ENCODE measurements at places on chromosomes 12 and 14. TPM values are rescaled to one million over a fixed set of nuclear protein-coding genes. Genes with fewer than 3 reads are reported as not detected.

The C1QL4 gene
- total RNA-seq: not detected

The GPR135 gene
- total RNA-seq: 2.0 TPM

The TMEM121 gene
- total RNA-seq: 9.1 TPM

The MIP gene
- not detected for total RNA-seq

The ZNF385A gene
- total RNA-seq: 1.2 TPM

The WNT1 gene
- total RNA-seq: not detected

The MYL2 gene
- total RNA-seq: not detected

The ABCC9 gene
- 0.02 TPM for total RNA-seq

The PIANP gene
- 0.09 TPM for total RNA-seq

The SERPINA6 gene
- total RNA-seq: not detected

The SLCO1A2 gene
- 0.02 TPM for total RNA-seq

The NFE2 gene
- not detected for total RNA-seq

The LIN7A gene
- 0.51 TPM for total RNA-seq

The GPN3 gene
- 60.0 TPM for total RNA-seq

The ACSM4 gene
- total RNA-seq: not detected

The RASAL1 gene
- 1.1 TPM for total RNA-seq

The NGB gene
- not detected for total RNA-seq

The PRKAB1 gene
- 27.5 TPM for total RNA-seq

The GPR68 gene
- total RNA-seq: 4.9 TPM

The BATF gene
- 175 TPM for total RNA-seq

The IQSEC3 gene
- total RNA-seq: 0.05 TPM

The B4GALNT3 gene
- 6.6 TPM for total RNA-seq

The ADAMTS20 gene
- not detected for total RNA-seq

The NKX2-1 gene
- total RNA-seq: not detected

The TEX52 gene
- total RNA-seq: 0.17 TPM

The OR11G2 gene
- total RNA-seq: not detected

The CDCA3 gene
- total RNA-seq: 33.7 TPM

The MYO1H gene
- not detected for total RNA-seq

The TRPV4 gene
- not detected for total RNA-seq

The KRT72 gene
- total RNA-seq: not detected

The ZNF10 gene
- 3.3 TPM for total RNA-seq

The INHBC gene
- total RNA-seq: not detected

The TPPP2 gene
- not detected for total RNA-seq

The MMP19 gene
- not detected for total RNA-seq

The TCL1B gene
- not detected for total RNA-seq

The SERPINA1 gene
- 0.59 TPM for total RNA-seq

The IL26 gene
- 7.7 TPM for total RNA-seq

The IAPP gene
- total RNA-seq: not detected

The DCN gene
- not detected for total RNA-seq

The CPNE8 gene
- 5.5 TPM for total RNA-seq

The MYH6 gene
- 0.17 TPM for total RNA-seq

The UNC79 gene
- not detected for total RNA-seq

The DTX1 gene
- total RNA-seq: 0.21 TPM

The AQP6 gene
- not detected for total RNA-seq

The TSPAN11 gene
- not detected for total RNA-seq

The LMNTD1 gene
- not detected for total RNA-seq

The AMDHD1 gene
- total RNA-seq: 0.21 TPM
